ENCODE measurements at places on chromosomes 2 and 18.

DNA sequence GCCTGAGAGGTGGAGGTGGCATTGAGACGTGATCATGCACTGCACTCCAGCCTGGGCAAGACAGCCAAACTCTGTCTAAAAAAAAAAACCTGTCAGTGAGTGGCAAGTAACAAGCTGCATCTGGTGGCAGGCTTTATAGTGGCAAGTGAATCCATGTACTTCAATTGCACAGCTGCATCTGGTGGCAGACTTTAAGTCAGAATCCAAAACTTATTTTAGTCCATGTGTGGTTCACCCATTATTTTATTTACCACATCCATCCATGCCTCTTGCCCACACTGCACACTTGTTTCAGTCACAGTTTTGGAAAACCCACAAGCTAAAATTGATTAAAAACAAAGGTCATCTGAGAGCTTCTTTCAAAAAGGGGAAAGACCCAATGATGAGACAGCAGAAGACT lies 1636.4 kb upstream of the NXPH2 start:
- no peak for DNase-seq

- DNase-seq, result peak; percentile 11
Observed at GRCh38 chr2:168999668-169000213, 31.4 kb downstream of the ABCB11 start.

DNA sequence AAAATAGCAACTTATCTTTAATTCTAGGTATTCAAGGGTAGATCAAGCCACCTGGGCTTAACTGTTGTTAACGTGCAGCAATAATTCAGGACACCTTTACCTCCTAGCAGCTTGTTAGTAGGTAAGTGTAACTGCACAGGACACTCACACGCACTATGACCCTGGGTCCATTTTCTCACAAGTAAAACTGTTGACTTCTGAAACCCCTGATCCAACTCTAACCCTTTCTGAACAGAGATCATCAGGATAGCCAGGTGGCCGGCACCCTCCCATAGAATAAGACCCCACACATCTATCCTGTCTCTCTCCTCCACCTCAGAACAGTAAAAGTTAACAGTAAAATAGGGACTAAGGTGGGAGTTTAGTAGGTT lies 610 bp downstream of the SPC25 start:
- DNase-seq, result no peak

- DNase-seq, result no peak
Observed at GRCh38 chr2:28469947-28470535, 25.8 kb upstream of the PLB1 start.

GRCh38 chr2:83055376-83056010 lies 1403.6 kb downstream of the SUCLG1 start:
- DNase-seq, result peak; percentile 66

DNA sequence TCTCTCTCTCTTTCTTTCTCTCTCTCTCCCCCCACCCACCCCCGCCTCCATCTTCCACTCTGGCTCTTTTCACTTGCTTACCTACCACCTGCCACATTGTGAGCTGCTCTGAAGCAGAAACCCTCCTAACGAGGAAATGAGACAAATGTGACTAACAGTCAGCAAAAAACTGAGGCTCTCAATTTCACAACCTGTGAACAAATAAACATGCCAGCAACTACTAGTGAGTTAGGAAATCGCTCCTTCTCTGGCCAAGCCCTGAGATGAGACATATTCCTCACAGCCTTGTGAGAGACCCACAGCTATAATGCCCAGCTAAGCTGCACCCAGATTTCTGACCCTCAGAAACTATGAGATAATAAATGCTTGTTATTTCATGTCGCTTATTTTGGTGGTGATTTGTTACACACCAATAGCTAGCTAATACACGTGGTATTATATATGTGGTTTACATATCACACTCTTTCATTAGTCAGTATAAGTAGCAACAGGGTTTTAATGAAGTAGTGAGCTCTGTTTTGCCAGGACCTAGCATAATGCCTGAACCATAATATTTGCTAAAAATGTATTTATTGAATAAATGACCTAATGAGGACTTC lies 8.4 kb upstream of the ZNF521 start:
- DNase-seq, result no peak

DNA sequence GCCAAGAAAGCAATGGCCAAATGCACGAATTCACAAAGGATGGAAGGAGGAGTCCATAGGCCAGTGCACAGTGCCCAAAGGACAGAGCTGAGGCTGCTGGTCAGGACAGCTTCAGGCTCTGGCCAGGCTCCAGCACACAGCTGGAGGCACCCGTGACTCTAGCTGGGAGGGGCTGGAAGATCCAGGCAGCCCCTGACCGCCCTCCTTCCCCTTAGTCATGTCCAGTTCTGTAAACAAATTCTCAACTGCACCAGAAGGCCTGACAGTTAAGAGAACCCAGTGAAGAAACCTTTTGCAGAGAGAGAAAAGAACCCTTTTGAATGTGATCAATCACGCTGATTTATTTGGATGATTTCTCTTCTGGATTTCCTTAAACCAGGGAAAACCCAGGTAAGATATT lies 7.7 kb upstream of the YWHAQ start:
- peak; percentile 91 for DNase-seq

DNA sequence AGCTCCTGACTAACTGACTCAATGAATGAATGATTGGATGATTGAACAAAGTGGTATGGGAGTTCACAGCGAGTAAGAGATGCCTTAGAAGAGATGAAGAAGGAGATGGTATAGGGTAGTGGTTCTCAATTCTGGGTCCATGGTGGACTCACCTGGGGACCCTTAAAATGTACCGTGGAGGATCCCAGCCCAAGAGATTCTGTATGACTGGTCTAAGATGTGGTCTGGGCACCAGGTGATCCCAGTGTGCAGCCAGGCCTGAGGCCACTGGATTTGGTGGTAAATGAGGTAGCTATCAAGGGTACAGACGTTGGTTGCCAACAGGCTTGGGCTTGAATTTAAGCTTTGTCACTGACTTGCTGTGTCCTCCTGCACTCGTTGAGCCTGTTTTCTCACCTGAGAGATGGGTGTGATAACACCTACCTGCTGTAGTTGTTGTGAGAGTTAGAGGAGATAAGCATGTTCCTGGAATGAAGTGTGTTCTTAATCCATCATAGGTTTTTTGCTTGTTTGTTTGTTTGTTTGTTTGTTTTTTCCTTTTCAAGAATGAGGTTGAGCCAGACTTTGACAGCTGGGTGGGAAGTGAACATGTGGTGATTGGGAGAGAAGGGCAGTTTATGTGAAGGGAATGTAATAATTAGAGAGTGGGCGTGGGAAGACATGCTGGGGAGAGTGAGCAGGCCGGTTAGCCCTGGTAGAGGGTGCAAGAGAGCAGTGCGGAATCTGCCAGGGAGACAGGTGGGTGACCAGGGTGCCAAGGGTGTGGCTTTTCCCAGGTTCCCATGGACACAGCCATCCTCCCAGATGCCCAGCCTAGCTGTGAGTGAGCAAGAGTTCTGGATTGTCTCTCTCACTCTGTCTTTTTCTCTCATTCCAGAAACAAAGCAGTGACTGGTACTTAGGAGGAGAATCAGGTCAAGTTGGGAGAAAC lies 31.4 kb upstream of the IL1B start:
- no peak for DNase-seq

DNA sequence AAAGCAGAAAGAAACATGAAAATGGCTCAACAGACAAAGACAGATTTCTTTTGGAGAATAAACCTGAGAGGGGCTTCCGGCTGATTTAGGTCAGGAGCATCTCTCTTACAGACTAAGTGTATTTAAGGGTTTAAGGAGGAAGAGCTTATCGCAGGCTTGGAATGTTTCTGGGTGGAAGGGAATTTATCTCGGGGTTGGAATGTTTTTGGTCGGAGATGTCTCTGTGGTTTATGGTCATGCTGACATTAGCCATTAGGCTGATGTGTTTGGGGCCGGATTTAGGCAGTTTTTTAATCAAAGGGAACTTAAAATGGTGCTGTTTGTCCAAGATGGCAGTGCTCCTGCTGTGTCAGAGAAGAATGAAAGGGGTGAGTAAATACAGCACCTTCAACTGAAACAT lies 14.4 kb upstream of the PSMA8 start:
- DNase-seq, result no peak

- DNase-seq, result no peak
Observed at GRCh38 chr2:134253804-134254203, at the start of gene MGAT5. MGAT5 (plus strand) TSS chr2:134254072; CDS start chr2:134254404, 332 bp downstream.

DNA sequence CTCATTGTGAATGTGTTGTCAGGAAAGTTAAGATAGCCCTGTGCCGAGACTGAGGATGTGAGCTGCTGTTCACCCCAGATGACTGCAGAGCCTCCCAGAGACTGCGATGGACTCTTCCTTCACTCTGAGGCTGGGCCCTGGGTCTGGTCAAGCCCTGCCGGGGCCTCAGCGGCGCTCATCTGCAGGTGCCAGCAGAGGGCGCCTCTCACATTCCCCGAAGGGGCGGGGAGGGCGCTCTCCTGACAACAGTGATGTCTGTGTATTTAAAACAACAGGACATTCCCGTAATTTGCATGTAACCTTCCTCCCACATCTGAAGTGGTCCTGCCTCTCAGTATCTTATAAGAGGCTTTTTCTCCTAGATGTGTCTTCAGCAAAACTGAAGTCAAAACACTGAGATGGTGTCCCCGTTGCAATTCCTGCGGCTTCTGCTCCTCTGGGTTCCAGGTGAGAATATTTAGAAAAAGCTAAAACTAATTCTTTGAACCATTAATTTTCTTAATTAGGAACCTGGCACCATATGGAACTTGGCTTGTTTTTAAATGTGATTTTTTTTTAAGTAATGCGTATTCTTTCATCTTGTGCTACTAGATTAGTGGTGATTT lies 1377.9 kb downstream of the RPIA start:
- peak; percentile 3 for DNase-seq
